Fibroblast of skin of back (primary cell): ENCODE measurements at places on chromosomes 16 and 17.

- DNase-seq: no peak
These were observed 165.0 kb upstream of the RBFOX1 start for GRCh38 chr16:7167626-7168025.

DNA sequence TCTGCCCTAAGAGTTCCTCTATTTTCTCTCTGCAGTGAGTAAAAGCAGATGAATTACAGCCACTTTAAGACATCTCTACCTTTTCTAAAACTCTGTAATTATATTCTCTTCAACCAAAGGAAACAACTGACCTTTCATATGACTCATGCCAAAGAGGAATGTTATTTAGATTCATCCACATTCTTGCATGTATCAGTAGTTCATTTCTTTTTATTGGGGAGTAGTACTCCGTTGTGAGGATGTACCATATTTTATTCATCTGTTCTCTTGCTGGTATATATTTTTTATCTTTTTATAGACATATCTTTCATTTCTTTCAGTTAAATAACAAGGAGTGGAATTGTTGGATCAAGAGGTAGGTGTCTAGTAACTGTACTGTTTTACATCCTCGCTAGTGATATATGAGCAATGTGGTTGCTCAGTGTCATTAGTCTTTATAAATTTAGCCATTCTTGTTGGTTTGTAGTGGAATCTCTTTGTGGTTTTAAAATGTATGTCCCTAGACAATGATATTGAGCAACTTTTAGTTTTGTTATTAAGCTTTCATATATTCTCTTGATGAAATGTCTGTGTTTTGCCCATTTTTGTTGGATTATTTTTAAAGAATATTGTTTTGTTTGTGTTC lies 7.8 kb upstream of the MYH8 start:
- DNase-seq: no peak

- peak; percentile 86 for DNase-seq
These were observed 3.6 kb downstream of the ZNF267 start for GRCh38 chr16:31876951-31877828.

DNA sequence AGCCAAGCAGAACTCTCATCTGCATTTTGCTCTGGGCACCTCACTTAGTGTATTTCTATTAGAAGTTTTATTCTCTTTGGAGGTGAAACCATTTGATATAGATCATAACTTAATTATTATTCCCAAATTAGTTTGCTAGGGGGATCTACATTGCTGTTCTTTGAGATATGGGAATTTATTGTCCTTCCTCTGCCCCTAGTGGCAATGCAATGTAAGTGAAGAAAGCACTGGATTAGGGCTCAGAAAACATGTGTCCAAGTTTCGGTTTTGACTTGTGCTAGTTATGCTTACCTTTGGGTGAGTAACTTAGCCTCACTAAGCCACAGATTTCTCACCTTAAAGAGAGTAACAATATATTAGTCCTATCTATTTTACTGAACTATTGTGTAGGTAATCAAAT lies 2.9 kb downstream of the KRT39 start:
- DNase-seq: peak; percentile 30

- DNase-seq: peak; percentile 87
These were observed 34.3 kb downstream of the STAT5A start for GRCh38 chr17:42322382-42323267.

DNA sequence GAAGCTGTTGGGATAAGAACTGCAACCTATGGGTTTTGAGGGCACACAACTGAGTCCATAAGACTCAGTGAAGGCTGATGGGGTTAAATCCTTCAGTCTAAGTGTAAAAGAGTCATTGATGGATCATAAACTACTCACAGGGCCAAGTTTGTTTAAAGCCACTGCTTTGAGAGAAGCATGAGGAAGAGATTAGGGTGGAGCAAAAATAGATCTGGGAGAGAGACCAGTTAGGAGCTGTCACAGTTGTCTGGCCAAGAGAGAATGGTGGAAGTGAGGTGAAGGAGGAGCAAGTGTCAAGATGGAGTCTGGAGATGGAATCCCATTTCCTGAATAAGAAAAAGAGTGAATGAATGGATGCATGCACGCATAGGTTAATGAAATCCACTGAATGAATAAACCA lies 379.1 kb upstream of the CDH11 start:
- no peak for DNase-seq

DNA sequence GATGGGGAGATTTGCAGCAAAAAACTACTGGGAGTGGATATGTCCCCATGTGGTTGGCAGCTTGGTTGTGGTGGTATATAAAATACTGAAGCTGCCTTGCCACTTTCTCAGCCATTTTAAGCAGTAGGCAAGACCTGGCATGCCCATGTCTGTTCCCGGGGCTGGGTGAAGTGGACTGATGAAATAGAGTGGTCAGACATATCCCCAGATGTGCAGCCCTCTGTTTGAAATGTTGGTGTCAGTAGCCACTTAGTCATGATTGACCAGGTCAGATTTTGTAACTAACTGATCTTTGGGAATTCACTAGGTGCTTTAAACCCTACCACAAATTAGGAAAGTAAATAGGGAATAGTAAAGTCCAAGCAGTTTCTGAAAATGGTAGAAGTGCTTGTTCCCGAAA lies 151.6 kb downstream of the PHKB start:
- DNase-seq: no peak

DNA sequence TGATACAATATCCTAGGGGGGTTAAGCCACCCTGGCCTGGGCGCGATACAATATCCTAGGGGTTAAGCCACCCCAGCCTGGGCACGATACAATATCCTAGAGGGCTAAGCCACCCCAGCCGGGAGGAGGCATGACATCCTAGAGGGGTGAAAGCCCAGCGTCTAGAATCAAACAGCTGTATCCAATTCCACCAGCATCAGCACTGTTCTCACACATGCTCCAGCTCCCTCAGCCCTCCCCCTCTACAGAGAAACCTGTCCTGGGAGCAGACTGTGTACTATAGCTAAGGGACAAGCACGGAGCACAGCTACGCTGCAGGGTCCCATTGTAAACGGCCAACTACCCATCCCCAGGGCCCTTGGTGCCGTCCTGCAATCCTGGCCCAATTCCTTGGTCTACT lies 6.2 kb downstream of the GINS2 start:
- DNase-seq: no peak

DNA sequence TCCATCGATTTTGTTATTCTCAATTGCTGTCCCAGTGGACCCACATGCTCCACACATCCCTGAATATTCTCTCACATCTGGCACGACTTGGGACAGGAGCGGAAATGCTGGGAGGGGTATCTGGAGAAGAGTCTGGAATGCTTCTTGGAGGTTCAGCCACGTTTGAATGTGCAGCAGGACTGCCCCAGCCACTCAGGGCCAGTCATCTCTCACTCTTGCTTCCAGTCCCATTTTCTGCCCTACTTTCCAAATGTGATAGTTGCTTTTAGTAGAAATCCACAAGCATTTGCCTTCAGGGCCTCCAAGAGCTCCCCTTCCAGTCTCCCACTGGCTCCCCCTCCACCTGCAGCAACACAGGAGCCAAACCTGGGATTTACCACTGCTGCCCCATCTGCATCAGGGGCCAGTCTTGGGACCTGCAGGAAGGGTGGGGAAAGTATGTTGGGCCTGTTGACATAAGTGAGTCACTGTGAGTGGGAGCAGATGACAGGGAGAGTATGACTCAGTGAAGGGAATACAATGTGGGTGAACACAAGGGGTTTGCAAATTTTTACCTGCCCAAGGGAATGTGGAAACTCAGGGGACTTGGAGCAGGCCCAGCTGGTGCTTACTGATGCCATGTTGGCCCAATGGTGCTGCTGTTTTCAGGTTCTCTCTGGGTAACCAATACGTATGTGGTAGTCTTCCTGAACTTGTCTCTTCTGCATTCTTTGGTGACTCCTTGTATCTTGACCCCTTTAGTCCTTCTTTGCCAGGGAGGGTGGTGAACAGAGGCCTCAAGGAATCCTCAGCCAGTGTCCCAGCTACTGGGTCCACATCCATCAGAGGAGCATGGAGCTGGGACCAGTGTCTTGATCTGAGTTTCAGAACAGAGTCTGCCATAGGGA lies 78.8 kb upstream of the CRHR1 start:
- DNase-seq: peak; percentile 53

- no peak for DNase-seq
These were observed 40.9 kb downstream of the RMI2 start for GRCh38 chr16:11386054-11386680.

DNA sequence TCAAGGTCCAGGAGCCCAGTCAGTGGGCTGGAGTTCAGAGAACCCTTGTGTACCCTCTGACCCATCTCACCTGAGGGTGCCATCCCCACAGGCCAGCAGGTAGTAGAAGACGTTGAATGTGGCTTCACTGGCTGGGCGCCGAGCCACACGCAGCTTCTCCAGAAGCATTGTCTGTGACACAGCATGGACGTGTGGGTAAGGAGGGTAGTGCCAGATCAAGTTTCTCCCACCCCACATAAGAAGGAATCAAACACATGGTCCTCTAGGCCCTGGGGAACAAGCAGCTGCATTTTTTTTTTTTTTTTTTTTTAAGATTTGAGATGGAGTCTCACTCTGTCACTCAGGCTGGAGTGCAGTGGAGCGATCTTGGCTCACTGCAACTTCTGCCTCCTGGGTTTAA lies 60.9 kb downstream of the MYO18A start:
- no peak for DNase-seq

DNA sequence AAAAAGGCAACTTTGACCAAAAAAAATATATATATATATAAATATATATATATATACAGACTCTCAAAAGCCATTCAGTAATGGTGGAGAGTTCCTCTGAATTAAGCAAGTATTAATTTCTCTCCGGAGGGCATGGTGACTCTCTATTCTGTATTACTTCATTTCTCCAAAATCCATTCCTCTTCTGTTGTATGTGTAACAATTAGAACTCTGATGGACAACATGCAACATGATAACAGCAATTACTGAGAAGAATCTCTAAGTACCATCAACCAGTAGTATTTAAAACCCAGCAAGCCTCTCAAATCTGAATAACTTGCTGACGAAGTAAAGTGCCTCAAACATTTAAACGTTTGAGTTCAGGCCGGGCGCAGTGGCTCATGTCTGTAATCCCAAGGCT lies 2.3 kb downstream of the GRB2 start:
- DNase-seq: no peak

GRCh38 chr17:56171186-56171959 lies 18.1 kb downstream of the ANKFN1 start:
- no peak for DNase-seq

GRCh38 chr16:77430787-77431585 lies 3.8 kb downstream of the ADAMTS18 start:
- DNase-seq: no peak

- peak; percentile 31 for DNase-seq
These were observed 12.5 kb upstream of the TXNDC11 start for GRCh38 chr16:11755022-11755760.

DNA sequence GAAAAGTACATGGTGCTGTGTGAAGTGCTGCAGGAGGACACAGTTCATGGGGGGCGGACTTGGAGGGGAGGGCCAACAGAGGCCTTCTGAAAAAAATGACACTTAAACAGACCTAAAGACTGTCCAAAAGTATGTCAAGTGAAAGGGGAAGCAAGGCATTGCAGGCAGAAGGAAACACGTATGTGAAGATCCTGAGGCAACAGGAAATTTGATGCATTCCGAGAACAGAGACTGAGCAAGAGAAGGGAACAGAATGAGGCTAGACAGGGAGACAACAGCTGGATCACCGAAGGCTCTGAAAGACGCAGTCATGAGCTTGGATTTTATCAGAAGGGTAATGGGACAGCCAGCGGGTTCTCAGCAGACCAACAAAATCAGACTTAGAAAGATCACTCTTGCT lies 1.1 kb downstream of the IFT20 start:
- DNase-seq: no peak

DNA sequence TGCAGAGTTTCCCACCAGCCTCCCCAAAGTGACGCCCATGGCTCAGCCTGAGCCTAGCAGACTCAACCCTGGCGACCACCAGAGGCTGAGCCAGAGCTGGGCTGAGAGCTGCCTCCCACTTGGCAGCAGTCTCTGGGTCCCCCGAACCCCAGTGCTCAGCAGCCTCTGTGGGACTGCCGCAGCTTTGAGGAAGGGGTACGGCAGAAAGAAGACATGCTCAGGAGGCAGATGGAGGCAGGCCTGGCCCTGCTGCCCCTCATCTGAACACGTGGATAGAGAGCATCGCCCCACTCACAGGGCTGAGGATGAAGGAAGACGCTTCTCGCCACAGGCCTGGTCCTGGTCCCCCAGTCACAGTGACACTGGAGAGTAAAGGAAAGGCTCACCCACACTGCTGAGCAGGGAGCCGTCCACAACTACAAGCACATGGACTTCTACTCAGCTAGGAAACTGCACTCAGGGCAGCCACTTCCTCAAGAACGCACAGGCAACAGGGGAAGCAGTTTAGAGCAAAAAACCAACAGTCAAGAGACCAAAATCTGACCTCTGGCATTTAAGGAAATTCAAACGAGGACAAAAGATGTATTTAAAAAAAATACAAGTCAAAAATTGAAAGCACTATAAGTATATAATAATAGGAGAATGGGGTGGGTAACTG lies 45.2 kb upstream of the GSG1L start:
- DNase-seq: no peak

DNA sequence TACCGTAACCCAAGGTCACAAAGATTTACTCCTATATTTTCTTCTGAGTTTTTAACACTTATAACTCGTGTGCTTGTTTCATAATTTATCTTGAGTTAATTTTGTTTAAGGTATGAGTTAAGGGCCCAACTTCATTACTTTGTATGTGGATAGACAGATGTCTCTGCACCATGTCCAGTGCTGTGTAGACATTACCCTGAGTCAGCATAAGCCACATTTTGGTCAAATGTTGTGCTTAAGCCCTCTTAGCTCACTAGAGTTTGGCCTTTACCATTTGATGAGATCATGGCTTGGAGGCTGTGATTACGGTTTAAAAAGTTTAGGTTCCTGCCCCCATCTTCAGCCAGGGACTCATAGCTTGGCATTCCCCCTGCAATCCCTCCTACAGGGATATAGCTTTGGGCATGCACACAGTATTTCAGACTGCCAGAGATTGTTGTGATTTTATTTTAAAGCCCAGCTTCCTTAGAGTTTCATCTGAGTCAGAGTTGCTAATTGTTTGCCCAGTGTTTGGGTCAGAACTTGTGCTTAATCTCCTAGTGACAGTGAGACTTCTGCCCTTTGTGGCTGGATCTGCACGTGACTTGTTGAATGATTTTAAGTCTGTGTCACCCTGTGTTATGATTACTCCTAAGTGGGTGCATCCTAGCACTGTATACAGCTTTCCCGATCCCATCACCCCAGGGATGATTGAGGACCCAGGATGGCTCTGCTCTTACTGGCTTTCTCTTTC lies 393.1 kb downstream of the CNTNAP4 start:
- no peak for DNase-seq

GRCh38 chr17:82907797-82908542 lies 68.1 kb upstream of the ZNF750 start:
- no peak for DNase-seq

GRCh38 chr16:51429041-51429440 lies 278.0 kb upstream of the SALL1 start:
- DNase-seq: no peak

DNA sequence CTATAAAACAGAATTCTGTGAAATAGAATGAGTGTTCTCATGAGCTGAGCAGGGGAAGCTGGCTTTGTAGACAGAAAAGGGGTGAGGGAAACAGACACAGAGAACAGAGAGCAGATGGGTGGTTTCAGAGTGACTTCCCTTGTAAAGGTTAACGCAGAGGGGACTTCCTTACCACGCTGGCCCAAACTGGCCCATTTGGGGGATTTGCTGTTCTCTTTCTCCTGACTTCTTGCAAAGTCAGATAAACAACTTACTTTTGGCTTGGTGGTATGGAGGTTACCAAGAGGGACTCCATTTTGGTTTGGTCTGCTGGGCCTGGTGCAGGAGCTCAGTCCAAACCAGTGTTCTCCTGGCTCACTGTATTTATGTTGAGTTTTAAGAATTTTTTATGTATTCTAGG lies 48.4 kb downstream of the SEC14L1 start:
- no peak for DNase-seq
